ENCODE measurements at places on chromosomes 3 and 15.
A peak's percentile ranks its signal among the peaks of the same experiment; 100 is the strongest.

DNA sequence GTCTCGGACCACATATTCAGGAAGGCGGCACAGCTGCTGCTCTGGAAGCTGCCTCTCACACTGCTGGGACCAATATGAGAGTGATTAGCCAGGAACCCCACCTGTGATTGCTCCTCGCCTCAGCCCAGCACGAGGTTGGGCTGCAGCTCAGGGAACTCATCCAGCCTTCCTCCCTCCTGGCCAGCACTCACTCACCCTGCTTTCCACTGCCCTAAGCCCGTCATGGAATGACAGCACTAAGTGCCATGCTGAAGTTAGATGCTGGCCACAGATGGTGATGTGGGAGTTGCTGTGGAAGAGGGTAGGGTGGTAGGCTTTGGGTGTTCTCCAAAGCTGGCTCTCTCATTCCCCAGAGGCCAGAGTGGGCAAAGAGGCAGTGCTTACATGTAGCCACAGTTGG lies 7.3 kb downstream of the MST1R start:
- no peak for DNase-seq

- no peak for DNase-seq
Measured at GRCh38 chr15:38335116-38335515, 82.5 kb downstream of the SPRED1 start.

DNA sequence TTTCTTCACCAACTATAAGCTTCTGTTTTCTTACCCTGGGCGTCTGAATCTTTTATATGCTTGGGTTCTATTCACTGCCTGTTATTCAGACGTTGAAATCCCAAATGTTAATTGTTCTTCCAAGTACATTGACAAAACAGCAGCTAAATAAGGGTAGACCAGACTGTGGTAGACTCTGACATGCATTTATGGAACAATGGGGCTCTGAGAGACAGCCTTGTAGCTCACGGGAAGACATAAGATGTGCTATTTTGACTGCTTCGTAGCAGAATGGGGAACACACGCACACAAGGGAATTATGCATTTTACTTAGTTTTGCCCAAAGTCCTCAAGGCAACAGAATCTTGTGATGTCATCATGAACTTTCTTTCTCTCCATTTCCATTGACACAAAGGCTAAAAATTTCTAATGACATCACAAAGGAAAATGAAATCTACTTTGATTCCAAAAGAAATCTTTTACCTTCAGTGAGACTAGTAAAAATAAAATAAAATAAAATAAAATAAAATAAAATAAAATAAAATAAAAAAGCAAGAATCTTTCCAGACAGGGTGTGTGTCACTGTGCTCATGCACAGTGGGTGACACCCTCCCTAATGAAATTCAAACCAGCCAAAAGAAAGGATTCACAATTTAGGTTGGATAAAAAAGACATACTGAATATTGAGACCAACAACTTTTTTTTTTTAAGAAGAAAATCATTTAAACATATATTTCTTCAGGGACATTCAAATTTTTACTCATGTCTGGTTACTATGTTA lies 346.6 kb downstream of the ZBTB20 start:
- no peak for DNase-seq

DNA sequence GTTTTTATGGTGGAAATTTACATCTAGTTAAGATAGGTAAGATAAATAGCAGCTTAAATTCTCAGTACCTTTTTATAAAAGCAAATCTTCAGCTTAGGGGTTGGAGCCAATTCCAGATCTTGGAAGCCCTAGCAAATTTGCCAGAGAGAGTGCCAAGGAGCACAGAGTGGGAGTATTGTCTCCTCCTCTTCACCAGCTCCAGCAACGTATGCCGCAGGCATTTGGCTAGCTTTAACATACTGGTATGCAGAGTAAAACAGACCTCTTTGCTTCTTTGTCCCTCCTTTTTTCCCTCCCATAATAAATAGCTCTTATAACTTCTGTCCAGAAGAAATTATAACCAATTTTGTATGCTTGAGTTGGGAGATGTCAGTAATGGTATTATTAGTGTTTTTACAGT lies 140.4 kb downstream of the DIPK2A start:
- no peak for DNase-seq

- DNase-seq = peak; percentile 37
Measured at GRCh38 chr3:9916734-9917680, at the start of gene IL17RC. TSS of gene IL17RC (plus strand) at chr3:9917098. CDS start at chr3:9917316, 218 bp downstream.

- DNase-seq = no peak
Measured at GRCh38 chr3:160601288-160601687, 35.9 kb upstream of the KPNA4 start.

GRCh38 chr3:160210341-160210740 lies 14.9 kb upstream of the C3orf80 start:
- DNase-seq = no peak

DNA sequence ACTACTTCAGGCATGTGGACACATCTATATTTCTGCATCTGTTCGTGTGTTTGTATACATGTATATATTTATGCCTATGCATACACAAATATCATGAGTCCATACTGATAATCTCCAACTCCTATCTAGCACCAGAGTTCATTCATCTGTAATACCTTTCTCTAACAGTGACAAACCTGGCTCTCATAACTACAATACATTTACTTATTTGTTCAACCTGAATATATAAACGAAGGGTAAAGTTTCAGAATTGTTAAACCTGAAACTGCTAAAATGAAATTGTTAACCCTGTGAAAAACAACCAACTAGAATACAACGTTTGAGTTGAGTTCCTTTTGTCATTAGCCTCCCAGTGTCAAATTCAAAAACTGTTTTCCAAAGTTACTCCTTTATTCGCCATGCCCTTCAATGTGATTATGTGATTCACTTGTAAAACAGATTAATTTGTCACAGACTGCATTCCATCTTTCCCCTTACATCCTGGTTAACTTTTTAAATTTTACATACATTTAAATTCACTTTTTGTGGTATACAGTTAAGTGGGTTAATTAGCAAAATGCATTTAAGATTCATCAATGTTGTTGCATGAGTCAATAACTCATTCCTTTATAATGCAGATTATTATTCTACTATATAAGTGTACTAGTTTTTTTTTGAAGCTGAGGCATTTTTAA lies 58.5 kb downstream of the PIK3R4 start:
- DNase-seq = no peak

DNA sequence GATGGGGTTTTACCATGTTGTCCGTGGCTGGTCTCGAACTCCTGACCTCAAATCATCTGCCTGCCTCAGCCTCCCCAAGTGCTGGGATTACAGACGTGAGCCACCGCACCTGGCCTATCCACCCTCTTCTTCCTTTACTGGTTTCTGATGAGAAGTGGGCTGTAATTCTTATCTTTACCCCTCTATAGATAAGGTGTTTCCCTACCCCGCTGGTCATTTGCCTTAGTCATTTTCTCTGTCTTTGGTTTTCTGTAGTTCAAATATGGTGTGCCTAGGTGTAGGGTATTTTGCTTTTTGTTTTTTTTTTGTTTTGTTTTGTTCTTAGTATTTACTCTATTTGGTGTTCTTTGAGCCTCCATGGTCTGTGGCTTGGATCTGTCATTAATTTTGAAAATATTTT lies 41.3 kb downstream of the APBA2 start:
- no peak for DNase-seq

- no peak for DNase-seq
Measured at GRCh38 chr3:141234283-141234682, 2.7 kb downstream of the PXYLP1 start.

DNA sequence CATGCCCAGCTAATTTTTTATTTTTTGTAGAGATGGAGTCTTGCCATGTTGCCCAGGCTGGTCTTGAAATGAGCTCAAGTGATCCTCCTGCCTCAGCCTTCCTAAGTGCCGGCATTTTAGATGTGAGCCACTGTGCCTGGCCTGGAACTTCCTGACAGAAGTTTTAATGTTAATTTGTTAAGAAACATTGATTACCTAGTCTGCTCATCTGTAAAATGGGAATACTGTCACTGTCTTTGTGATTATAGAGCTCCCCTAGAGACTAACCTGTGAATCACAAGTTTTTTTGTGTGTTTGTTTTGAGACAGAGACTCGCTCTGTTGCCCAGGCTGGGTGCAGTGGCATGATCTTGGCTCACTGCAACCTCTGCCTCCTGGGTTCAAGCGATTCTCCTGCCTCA lies 4.3 kb upstream of the EIF3J start:
- DNase-seq = no peak

DNA sequence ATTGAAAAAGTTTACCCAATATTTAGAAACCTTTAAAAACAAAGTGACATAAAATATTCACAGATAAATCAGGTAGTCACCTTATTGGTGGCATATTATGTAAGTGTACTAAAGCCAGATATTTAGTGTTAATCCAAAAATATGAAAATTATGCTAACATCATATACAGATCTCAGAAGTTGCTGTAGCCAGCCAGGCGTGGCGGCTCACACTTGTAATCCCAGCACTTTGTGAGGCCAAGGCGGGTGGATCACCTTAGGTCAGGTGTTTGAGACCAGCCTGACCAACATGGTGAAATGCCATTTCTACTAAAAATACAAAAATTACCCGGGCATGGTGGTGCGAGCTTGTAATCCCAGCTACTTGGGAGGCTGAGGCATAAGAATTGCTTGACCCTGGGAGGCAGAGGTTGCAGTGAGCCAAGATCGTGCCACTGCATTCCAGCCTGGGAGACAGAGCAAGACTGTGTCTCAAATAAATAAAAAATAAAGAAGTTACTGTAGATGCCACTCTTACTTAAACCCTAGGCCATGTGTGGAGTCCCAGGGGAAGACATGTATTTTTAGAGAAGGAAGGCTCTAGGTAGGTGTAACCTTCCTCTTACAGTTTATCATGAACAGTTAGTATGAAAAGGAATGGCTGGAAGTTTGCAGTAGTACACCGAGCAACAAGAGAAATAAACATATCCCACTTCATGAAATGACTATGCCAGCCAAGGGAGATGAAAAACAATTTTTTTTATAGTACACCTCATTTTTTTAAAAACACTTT lies 9.6 kb downstream of the SETD5 start:
- DNase-seq = no peak

DNA sequence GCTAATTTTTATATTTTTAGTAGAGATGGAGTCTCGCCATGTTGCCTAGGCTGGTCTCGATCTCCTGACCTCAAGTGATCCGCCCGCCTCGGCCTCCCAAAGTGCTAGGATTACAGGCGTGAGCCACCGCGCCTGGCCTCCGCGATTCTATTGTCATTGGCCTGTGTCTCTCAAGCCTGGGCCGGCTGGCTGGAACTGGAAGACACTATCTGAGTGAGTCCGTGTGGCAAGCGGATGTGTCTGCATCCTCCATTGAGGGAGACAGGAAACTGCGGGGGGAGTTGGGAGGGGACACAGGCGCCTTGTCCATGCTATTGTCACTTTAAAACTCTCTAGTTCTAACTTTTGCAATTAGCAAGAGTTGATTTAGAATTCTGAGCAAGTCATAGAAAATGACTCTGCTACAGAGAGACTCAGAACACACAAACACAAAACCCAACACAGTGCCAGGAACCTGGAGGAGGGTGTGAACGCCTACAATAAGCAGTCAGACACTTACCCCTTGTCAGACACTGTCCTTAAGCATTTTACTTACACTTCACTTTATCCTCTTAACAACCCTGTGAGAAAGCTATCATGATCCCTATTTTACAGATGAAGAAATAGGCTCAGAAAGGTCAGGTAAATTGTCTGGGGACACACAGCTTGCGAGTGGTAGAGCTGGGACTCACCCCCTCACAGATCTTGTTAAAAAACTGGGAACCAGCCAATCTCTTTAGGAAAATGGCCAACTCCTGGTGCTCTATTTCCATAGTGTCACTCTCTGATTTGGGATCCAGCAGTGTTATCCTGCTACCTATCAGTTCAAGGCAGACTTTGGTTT lies 38.7 kb downstream of the ANP32A start:
- DNase-seq = no peak

GRCh38 chr15:89899295-89899945 lies 5.6 kb upstream of the AP3S2 start:
- DNase-seq = no peak

DNA sequence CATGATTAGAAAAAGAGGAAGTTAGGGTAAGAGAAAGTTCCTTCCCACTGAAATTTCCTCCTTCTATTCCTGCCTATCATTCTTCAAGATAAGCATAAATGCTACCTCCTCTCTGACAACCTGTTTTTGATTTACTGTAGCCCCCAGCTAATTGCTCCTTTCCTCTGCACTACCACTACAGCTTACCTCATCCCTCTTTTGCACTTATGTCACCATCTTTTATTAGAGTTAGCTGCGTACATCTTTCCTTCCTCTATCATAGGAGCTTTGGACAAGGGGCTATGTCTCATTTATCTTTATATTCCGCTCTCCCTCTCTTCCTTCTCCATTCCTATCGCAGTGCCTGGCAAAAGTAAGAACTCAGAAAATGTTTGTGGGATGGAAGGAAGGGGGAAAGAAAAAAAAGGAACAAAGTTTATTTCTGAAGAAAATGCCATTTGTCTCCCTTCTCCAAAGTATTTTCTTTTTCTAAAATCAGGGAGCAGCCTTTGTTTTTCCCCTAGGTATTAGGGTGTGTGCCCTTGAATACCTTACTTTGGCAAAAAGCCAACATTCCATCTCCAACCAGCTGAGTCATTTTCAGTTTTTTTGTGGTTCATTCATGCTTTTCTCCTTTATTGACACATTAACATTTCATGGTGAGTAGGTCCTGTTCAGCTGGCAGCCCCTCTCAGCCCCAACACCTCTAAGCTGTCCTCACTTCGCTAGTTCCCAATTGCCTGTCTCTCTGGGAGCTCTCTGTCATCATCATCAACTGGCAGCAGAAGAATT lies 87.6 kb upstream of the SOX2 start:
- no peak for DNase-seq

DNA sequence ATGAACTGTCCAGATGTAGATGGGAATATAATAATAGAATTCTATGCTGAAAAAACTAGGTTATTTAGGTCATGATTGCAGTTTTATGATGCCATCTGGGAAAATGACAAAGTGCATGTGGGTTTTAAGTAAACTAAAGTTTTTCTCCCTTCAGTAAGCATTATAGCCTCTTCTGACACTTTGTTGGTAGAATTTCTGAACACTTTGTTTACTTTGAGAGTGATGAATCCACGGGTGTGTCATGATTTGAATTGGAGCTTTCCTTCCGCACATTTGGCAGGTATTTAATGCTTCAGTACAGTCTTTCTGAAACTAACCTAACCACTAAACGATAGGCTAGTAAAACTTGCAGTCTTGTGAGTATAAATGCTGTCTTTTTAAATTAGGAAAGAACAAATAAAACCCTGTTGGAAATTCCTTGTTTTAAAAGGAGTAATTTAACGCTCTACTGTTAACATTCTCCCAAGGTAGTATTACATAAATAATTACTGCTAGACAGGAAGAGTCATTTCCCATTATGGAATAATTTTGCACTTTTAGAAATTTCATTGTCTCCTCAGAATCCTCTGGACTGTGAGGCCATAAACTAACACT lies 7.0 kb downstream of the FILIP1L start:
- DNase-seq = no peak

DNA sequence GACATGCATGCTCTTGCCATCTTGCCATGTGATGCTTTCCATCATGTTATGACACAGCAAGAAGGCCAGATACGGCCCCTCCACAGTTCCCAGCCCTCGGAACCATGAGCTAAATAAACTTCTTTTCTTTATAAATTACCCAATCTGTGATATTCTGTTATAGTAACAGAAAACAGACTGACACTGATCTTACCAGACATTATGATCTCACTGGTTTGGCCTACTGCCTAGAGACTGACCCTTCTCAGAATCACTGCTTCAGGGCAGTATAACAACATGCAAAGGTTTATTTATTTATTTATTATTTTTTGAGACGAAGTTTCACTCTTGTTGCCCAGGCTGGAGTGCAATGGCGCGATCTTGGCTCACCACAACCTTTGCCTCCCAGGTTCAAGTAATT lies 14.0 kb downstream of the ZNF619 start:
- DNase-seq = no peak

- no peak for DNase-seq
Measured at GRCh38 chr3:127914584-127914983, 448 bp upstream of the KBTBD12 start.
